Stimulated activated CD4-positive, alpha-beta T cell treated with anti-CD3 and anti-CD28 coated beads, TNF-alpha, amount 100 ng/mL, for 48 hours (primary cell): ENCODE measurements at places on chromosomes 12 and 14.

DNA sequence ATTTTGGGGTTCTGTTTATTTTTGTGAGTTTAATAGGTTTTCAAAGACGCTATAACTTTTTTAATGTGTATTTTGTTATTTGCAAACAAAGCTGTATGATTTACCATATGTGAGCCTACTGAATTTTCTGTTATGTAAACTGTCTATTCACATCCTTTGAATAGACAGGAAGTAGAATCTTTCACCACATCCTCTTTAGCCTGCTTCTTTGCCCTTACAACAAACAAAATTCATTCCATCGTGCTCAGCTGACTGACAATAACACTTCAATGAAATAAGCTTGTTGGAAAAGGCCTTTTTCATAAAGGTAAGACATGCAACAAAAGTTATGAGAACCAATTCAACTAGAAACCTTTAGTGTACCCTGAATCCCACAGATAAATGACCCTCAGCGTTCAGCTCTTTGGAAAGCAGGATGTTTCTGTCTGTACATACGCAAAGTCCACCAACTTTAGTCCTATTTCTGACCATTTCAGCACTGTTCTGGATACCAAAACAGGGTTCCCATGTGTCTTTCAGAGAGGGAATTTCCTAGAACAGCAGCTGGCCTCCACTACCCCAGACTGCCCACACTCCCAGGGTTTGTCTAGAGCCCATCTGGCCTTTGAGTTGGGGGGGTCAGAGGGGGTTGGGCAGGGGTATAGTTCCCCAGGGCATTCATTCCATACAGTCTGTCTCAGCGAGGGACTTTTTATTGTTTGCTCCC is 71.3 kb downstream of the DUSP6 start:
- no peak for DNase-seq

- DNase-seq = no peak
Observed at GRCh38 chr12:78441737-78442453, 422.7 kb upstream of the SYT1 start.

- DNase-seq = no peak
Observed at GRCh38 chr14:52370406-52370935, 56.4 kb downstream of the PTGER2 start.

DNA sequence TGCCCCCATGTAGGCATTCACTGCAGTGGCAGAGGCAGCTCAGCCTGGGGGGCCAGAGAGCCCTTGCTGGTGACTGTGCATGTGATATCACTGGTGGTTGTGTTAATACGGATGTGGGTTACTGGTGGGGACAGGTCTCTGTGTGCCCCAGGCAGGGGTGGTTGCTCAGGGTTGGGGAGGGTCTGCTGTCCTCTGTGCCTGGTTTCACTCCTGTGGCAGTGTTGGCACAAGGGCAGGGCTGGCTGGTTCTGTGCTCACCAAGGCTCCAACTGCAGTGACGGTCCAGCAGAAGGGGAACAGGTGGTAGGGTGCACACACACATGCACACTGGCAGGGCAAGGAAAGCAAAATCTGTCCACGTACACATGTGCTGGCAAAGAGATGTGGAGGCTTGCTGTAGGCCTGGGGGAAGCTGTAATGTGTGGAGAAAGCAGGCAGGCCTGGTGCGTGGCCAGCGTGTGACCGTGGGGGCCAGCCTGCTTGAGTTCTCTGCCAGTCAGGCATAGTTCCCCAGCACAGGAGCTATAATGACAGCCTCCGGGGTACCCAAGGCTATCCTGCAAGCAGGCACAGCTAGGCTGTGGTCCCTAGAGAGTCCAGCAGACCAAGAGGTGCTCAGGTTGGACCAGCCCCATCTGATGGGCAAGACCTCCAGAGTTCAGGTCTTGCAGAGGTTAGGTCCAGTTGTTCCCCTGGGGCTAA is 254.6 kb downstream of the FBXL14 start:
- DNase-seq = no peak

- no peak for DNase-seq
Observed at GRCh38 chr14:106843951-106844483, 1317.6 kb downstream of the TMEM121 start.

- no peak for DNase-seq
Observed at GRCh38 chr14:51552275-51552674, 99.4 kb upstream of the FRMD6 start.

GRCh38 chr12:52929538-52929937 is 19.4 kb upstream of the KRT18 start:
- DNase-seq = no peak

GRCh38 chr12:108021141-108021540 is 107.9 kb upstream of the WSCD2 start:
- no peak for DNase-seq

GRCh38 chr14:81211844-81212243 is 8.9 kb downstream of the GTF2A1 start:
- DNase-seq = no peak

- no peak for DNase-seq
Observed at GRCh38 chr12:90945070-90945649, 9.8 kb downstream of the CCER1 start.

DNA sequence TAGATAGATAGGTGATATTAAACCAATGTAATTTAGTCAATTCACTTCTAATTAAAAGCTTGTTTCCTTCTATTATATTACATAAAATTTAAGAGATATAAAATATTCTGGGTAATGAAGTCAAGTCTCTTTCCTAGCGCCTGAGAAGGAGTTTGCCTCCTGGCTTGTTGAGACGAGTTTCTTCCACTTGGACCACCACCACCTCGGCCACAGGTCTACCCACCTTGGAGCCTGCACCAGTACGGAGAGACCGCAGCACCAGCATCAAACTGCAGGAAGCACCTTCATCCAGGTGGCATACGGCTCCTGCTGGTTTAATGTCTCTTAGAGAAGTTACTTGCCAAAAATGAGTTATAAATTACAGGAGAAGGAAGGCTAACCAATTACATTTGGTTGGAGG is 79.0 kb upstream of the SLCO1C1 start:
- DNase-seq = no peak

DNA sequence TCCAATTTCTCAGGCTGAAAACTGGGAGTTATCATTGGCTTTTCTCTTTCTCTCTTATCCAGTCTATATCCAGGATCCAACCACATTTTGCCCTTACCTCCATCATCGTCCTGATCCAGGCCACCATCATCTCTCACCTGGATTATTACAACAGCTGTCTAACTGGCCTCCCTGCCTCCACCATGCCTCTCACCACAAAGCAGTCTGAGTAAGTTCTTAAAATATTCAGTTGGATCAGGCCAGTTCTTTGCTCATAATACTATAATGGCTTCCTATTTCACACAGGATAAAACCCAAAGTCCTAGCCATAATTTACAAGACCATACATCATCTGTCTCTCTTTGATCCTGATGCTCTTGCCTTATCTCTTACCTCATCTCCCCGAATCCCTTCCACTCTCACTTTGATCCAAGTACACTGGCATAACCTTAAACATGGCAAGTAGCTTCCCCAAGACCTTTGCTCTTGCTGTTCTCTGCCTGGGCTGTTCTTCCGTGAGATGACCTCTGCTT is 133.4 kb upstream of the RAP1B start:
- no peak for DNase-seq

DNA sequence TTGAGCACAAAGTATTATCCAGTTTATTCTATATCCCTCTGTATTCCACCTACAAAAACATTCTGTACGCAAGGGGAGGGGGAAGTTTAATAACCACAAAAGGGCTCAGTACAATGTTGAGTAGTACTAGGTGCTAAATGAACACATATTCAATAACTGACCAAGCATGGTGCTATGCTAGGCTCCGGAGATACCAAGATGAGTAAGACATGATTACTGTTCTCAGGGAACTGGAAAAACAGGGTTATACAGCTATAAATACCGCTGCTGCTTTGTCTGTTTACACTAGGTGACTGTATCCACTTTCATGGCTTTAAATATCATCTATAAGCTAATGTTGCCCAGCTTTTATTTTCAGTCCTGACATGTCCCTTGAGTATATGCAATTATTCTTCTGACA is 135.8 kb downstream of the INSM2 start:
- no peak for DNase-seq

DNA sequence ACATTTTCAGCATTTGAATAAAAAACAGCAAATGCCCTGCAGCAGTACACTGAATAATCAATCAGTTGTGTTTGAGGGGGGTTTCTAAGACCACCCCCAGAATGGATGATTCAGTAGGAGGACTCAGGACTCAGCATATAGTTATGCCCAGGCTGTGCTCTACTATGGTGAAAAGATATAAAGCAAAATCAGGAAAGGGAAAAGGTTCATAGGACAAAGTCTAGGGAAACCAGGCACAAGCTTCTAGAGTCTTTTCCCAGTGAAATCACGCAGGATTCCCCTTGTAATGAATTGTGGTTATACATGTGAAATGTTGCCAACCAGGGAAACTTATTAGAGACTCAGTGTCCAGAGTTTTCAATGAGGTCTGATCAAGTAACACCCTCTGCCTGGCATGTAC is 25.0 kb upstream of the SLC17A8 start:
- no peak for DNase-seq

GRCh38 chr14:58274881-58275280 is 23.5 kb upstream of the ARID4A start:
- DNase-seq = no peak

DNA sequence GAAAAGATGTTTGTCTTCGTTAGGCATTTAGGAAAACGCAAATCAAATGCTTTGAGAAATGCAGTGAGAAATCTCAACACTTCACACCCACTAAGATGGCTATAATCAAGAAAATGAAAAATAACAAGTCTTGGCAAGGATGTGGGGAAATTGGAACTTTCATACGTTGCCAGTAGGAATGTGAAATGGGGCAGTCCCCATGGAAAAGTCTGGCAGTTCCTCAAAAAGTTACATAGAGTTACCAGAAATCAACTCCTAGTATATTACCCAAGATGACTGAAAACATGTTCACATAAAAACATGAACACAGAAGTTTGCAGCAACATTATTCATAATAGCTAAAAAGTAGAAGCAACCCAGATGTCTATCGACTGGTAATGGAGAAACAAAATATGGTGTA is 41.5 kb upstream of the LRTM2 start:
- no peak for DNase-seq

DNA sequence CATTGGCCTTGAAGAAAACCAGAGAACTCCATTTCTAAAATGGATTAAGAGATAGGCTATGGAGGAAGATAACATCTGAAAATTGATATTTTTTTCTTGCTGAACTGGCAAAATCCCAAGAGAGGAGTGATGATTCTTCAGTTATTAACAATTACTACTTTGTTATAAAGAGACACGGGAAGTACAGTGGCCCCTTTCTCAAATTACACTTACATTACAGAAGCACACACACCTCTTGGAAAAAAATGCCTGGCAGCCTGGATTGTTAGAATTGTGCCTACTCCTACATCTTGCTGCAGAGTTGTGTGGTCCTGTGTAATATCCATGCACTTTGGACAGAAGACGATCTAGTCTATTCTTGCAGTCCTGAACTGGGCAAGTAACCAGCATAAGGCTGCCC is 71.7 kb downstream of the TGFB3 start:
- DNase-seq = no peak

- no peak for DNase-seq
Observed at GRCh38 chr14:81176241-81176640, 44.5 kb downstream of the GTF2A1 start.

GRCh38 chr12:88638966-88639760 is 58.9 kb upstream of the KITLG start:
- DNase-seq = no peak

DNA sequence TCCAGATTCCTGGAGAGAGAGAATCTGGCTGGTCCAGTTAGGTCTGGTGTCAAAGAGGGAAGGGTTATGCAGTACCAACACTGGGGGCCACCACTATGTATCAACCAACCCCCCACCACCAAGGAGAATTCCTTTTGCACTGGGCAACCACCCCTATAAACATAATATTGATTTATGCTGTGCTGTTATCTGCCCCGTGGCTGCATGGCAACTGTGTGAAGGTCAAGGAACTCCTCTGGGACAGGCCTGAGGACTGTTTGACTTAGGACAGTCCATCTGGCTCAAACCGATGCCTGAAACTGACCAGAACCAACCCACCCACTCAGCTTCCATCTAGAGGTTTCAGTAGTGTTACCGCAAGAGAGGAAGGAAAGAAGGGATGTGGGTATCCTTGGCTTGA is 20.5 kb downstream of the PLEKHH1 start:
- no peak for DNase-seq

- no peak for DNase-seq
Observed at GRCh38 chr14:91144425-91145145, 30.7 kb downstream of the DGLUCY start.

GRCh38 chr12:21773263-21773741 is 1.2 kb downstream of the KCNJ8 start:
- DNase-seq = no peak

GRCh38 chr12:52646613-52647012 is 5.4 kb downstream of the KRT2 start:
- no peak for DNase-seq

- no peak for DNase-seq
Observed at GRCh38 chr12:70660620-70661219, 23.5 kb upstream of the PTPRB start.

- DNase-seq = no peak
Observed at GRCh38 chr14:81571437-81571836, 37.8 kb upstream of the SEL1L start.

GRCh38 chr14:32225378-32225920 is 22.4 kb upstream of the RNU6-8 start:
- no peak for DNase-seq

DNA sequence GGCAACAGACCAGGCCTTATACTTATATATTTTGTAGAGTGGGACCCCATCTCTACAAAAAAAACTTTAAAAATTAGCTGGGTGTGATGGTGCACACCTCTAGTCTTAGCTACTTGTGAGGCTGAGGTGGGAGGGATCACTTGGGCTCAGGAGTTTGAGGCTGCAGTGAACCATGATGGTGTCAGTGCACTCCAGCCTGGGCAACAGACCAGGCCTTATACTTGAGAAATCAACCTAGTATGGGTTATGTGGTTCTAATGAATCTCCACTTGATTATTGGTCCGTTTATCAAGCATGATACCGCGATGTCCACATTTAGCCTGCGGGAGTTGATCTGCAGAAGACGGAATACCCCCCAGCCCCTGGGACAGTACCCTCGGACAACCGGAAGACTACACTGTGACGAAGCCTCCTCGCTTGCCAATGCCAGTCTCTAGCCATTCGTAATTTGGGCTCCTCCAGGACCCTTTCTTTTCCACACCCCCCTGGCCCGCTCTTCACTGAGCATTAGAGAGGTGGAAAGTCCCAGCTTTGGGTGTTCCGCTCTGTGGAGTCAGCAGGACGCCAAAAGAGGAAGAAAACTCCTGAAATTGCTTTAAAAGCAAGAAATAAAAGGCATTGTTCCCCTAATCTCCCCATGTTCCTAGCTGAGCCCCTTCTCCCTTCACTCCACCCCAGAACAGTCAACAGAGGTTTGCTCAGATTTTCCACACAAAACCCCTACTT is 19.4 kb downstream of the LTBP2 start:
- no peak for DNase-seq
